ENCODE measurements at places on chromosomes 5 and 9.

- DNase-seq: no peak
These were observed 157.8 kb downstream of the FGF18 start for GRCh38 chr5:171577042-171577758.

DNA sequence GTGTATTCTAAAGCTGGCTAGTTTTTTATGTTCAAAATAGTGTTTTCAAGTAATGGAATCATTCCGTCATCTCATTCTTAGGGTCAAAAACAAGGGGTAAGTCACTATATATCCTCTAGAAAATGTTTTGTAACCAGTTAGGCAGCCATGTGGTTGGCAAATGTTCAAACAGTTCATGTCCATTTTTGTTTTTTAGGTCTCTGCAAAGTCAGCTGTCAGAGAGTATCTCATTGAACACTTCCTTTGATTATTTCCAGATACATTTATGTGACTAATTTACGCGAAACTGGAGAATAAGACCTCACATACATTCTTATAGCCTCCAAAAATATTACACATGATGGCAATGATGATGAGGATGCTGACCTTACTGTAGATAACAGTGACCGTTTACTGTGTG is 50.4 kb downstream of the TRIO start:
- no peak for DNase-seq

DNA sequence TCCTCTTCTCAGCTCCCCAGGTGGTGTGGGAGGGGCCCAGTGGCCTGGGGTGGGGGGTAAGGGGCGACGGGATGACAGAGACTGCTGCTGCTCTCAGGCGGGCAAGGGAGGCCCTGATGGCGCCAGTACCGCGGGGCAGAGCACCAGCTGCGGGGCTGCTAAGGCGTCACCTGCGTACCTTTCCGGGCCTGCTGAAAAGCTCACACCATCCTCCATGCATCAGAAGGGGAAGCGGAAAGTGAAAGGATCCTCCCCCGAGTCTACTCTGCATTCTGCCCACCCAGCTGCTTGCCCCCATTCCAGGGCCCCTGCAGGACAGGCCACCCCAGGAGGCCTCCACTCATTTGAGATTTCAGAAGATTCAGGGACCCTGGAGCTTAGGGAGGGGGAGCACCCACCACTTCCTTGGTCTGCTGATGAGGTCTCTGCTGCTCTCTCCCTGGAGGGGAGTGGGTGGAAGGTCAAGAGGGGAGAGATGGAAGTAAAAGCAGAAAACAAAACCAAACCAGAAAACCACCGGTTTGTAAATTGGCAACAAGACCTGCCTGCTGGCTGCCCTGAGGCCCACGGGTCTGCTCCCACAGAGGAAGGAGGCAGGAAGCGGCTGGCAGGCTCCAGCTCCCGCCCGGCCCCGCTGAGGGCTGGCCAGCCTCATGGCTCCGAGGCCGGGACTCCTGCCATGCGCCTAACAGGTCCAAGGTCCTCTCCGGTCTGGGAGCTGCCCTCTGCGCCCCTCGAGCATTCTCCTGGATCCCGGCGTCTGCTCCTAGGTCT is 33.6 kb downstream of the PRRT1B start:
- DNase-seq: no peak

DNA sequence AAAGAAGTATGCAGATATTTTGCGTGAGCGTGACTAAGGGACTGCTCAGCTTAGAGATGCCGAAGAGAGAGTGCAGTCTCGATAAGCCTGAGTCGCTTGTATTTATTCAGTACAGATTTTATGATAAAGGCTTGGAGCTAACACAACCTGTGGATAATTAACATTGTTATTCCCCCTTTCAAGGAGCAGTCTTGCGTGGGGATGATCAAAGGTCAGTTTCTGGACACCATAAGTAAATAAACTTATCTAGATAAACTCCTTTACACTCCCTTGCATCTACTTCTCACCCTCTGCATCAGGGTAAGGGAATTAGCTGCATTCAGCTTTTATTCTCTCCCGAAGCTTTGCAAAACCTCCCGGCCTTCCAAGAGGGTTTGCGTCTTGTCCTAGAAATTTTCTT is 357.8 kb upstream of the ST8SIA4 start:
- DNase-seq: no peak

DNA sequence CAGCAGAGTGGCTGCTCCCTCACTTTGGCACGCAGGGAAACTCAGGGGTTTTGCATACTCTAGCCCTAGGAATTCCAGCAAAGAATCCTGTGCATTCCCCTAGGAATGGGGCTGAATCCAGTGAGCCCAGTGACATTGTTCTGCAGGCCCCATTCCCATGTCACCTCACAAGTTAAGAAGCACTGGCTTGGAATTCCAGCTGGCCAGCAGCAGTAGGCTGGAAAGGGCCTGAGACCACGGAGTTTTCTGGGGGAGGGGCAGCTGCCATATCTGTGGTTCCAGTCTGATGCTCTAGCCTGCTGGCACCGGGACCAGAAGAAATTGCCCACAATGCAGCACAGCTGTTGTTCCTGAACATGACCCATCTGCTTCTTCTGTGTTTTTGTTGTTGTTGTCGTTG is 217.6 kb upstream of the DMRTA1 start:
- no peak for DNase-seq

DNA sequence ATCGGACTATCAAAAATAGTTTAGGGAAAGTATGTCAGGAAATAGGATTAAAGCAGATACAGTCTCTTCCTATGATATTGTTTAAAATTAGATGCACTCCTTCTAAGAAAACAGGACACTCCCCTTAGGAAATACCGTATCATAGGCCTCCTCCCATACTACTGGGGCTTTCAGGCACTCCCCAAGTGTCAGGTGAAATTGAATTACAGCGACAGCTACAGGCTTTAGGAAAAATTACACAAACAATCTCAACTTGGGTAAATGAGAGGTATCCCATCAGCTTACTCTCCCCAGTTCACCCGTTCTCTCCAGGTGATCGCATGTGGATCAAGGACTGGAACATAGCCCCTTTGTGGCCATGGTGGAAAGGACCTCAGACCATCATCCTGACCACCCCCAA is 110.4 kb upstream of the EPB41L4A start:
- peak; percentile 8 for DNase-seq

- peak; percentile 92 for DNase-seq
These were observed 265.3 kb downstream of the KCTD16 start for GRCh38 chr5:144436007-144436406.

- DNase-seq: no peak
These were observed 228.1 kb downstream of the NFIB start for GRCh38 chr9:14085810-14086209.

DNA sequence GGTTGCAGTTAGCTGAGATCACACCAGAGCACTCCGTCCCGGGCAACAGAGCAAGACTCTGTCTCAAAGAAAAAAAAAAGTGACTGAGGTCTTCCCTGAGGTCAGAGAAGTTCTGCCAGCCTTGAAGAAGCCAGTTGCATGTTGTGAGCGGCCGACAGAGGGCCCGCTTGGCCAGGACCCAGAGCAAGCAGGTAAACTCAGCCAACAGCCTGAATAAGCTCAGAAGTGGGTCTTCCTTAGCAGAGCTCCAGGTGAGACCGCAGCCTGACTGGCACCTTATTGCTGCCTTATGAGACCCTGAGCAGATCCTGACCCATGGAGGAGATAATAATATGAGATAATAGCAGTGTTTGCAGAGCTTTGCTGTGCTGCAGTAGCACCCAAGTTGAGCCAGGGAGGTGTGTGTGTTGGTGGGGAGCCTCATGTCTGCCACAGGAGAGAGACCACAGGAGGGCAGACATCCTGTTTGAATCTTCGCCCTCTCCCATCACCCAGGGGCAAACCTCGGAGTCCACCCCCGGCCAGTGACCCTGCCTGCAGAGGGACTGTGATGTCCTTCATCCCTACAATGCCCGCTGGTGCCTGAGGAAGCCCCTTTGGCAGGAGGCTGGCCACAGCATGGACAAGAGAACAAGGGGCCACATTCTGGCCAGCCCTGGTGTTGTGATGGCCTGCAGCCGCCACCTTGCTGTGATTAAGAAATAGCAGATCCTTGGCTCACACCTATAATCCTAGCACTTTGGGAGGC is 10.8 kb upstream of the BARX1 start:
- no peak for DNase-seq

DNA sequence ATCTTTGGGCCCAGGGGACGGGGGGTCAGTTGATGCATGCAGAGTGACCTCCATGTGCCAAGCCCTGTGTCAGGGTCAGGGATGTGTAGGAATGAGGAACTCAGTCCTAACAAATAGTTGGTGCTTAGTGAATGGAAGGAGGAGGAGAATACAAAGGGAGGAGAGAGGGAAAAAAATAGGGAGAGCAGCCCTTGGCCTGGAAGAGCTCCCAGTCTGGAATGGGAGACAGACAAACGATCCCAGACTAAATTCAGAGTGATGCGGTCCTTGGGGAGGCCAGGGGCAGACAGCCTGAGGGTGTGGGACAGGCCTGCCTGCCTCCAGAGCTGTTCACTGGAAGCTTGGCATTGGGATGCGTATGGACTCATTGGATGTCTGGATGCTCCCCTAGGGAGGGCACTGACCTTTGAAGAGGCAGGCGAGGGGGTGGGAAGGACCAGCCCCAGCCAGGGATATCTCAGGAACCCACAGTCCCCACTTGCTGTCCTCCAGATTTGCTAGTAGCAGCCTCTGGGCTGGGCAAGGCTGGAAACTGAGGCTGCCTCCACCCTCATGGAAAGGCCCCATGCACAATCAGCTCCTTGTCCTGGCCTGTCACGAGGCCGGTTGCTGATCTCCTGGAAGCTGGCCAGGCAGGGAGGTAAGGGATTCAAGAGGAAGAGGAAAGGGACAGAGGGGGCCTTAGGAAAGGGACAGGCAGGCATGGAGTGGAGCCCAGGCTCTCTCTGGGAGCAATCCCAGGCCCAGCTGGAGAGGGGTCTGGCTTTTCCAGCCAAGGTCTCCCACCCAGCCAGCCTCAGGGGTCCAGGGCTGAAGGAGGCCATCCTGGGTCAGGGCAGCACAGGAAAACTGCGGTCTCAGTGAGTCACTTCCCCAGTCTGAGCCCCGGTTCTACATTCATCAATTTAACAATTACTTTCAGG is 69.0 kb upstream of the GGTA1 start:
- DNase-seq: no peak

DNA sequence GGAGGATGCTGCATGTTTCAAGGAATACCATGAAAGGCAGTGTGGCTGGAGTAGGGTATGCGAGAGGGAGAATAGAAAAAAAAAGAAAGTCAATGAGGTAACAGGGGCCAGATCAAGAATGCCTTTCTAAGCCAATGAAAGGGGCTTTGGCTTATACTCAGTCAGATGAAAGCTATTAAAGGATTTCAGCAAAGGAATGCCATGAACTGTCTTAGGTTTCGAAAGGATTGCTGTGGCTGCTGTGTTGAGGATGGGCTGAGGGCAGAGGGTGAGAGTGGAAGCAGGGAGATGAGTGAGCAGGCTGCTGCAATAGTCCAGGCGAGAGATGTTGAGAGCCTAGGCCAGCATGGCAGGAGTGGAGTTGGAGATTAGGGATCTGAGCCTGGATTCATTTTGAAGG is 135.4 kb upstream of the CKMT2 start:
- no peak for DNase-seq

GRCh38 chr5:94153736-94154450 is 412.5 kb upstream of the POU5F2 start:
- no peak for DNase-seq

All from NCI-H2081 (cell line).